Activated T-cell treated with anti-CD3 and anti-CD28 coated beads for 1 hour (primary cell): ENCODE measurements at places on chromosomes 4 and X.

- DNase-seq: no peak
Observed at GRCh38 chr4:71860643-71861042, 76.8 kb upstream of the GC start.

DNA sequence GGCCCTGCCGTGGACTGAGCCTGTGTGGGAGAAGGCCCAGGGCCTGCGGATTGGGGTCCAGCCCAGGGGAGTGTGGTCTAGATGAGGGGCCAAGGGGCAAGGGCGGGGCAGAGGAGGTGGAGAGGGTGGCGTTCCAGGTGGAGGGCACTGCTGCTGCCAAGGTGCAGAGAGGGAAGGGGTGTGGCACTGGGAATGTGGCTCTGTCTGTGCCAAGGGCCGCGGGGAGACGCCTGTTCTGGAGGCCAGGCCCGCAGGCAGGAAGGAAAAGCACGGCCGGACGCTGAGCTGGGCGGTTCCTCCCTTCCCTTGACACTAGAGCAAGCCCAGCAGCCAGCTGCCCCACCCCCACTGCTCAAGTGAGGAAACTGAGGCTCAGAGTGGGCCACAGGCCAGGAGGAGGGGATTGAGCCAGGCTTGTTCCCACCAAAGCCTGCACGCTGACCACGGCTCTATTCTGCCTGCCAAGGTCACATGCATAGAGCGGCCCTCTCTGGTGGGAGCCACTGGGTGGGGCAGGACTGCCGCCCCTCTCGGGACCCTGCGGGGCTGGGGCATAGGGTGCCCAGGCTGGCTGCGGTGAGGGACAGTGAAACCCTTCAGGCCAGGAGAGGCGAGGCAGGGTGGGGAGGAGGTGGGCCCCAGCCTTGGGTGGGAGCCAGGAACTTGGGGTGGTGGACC lies 13.0 kb downstream of the SH3BP2 start:
- no peak for DNase-seq

GRCh38 chr4:40193016-40193571 lies 3.7 kb upstream of the RHOH start:
- no peak for DNase-seq

- DNase-seq: no peak
Observed at GRCh38 chrX:8432396-8432795, 32.2 kb upstream of the VCX3B start.

GRCh38 chrX:150610446-150610845 lies 42.0 kb downstream of the MTM1 start:
- no peak for DNase-seq

DNA sequence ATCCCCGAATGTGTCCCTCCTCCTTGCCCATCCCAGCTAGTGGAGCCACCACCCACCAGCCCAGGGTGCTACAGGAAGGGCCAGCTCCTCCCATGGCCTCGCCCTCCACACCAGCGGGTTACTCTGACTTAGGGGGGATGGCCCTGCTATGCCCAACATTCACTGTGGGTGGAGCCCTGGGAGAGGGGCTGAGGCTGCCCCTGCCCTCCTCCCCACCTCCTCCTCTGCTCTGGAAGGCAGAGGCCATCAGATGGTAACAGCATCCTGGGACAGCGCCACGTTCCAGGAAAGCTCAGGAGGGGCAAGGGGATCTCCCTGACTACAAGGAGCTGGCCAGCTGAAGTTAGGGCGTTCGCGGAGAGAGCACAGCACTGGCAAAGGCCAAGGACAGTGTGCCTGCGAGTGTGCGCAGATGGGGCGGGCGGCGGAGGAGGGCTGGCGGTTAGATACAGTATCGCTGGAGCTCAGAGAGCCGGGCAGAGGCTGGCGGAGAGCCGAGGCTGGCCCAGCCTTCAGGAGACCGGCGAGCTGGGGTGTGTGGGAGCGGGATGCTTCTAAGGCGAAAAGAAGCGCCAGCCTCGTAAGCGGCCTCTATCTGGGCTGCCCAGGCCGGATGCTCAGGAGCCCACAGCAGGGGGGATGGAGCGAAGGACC lies 1.5 kb downstream of the JAKMIP1 start:
- DNase-seq: no peak

GRCh38 chrX:87105131-87105530 lies 412.5 kb upstream of the KLHL4 start:
- DNase-seq: no peak

GRCh38 chr4:77493120-77493752 lies 112.4 kb upstream of the CXCL13 start:
- DNase-seq: no peak

DNA sequence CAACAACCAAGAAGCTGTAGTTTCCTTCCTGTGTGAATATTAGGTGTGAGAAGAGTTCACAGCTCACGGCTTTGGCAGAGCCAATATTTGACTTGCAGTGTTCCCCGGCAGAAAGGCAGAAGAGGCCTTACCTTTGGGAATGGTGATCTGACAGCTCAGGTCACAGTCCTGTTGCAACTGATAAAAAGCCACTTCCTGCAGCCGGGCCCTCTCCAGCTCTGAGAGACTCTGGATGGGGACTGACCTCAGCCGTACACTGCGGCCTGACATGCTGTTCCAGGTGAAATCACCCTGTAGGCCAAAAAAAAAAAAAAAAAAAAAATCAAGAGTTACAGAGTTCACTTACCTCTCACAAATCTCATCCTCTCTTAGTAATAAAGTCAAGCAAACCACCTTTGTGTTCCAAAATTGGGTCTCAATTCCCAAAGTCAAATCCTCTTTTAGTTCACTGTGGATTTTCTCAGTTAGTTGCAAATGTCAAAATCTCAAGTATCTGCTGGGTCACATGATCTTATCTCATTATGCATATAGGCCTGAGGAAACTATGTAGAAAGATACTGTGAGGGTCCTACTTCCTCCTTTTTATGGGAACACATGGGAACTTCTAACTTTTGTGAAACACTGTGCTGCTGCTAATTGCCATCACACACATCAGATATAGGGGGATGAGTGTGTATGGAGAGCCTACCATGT lies 38.6 kb upstream of the AMELX start:
- no peak for DNase-seq

DNA sequence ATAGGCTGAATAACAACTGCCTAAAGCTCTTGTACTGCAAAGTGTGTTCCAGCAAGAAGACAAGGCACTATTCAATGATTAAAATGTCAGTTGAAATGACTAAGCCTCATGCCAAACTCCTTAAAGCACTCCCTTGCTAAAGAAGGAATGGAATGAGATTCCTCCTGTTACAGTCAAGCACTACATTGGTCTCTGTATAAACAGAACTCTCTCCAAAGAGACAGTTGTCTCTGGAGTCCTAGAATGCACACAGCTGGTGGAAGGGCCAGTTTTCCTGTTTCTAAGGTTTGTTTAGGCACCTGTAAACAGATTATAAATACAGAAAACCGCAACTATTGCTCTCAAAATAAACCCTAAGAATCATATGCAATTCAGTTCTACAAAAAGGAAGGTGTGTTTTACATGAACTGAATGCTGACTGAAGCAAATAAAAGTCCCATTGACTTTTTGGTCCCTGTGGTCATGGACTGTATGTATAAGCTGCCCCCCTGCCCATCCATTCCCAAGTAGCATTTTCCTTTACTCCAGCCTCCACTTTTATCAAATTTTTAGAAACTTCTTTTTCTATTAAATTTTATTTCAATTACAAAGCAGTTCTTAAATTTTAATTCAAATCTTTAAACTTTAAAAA lies 47.0 kb downstream of the FAT1 start:
- no peak for DNase-seq

GRCh38 chrX:24498975-24499374 lies 33.9 kb downstream of the PDK3 start:
- no peak for DNase-seq

GRCh38 chr4:11628093-11628725 lies 199.5 kb upstream of the HS3ST1 start:
- DNase-seq: no peak

DNA sequence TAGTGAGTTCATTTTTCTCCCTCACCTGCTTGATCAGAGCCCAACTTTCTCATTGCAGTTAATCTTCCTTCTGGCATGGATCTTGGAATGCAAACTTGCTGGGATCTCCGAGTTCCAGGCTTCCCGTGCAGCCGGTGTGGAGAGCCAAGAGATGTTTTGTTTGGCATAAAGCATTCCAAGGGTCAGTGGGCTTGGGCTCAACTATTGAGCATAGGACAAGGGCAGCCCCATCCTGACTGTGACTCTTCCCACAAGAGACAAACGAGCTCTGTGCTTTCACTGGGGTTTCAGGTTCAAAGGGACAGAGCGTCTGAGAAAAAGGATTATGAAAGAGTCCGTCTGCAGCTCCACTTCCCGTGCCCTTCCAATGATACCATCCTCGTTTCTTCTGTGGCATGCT lies 10.5 kb downstream of the TLR7 start:
- DNase-seq: no peak

DNA sequence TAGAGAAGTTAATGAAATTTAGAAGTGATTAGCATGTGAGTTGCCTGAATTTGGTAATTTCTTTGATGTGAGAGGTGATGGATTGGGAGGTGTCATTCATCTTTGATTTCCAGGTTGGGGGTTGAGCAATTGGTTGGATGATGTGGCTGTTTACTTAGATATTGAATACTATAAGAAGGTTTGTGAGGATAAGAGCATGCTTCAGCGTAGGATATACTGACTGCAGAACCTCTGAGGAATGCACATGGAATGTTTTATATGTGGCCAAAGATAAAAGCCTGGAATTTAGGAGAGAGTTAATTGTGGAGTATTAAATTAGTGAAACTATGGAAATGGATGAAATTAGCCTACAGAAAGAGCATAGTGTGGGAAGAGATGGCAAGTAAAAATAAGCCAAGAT lies 165.4 kb upstream of the MAD2L1 start:
- DNase-seq: no peak

DNA sequence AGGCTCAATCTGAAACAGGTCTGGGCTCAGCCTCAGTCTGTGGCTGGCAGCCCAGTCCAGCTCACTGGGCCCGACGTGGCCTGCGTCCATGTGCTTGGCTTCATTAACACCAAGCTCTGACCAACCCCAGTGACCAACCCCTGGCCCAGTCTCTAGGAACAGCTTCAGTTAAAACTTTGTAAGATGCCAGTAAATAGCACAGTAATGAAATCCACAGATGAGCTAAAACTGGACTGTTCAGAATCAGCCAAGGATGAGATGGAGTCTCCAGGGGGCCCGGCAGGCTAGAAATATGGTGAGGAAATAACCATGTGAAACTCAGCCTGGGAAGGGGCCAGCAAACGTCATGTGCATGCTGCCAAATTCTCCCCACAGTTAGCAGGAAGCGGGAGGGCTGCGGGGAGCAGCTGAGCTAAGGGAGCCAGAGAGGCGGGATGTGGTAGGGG lies 37.1 kb upstream of the XPNPEP2 start:
- DNase-seq: no peak

- no peak for DNase-seq
Observed at GRCh38 chrX:88838392-88838791, 91.4 kb downstream of the CPXCR1 start.

- DNase-seq: no peak
Observed at GRCh38 chr4:118889312-118889691, 648 bp downstream of the SYNPO2 start.

DNA sequence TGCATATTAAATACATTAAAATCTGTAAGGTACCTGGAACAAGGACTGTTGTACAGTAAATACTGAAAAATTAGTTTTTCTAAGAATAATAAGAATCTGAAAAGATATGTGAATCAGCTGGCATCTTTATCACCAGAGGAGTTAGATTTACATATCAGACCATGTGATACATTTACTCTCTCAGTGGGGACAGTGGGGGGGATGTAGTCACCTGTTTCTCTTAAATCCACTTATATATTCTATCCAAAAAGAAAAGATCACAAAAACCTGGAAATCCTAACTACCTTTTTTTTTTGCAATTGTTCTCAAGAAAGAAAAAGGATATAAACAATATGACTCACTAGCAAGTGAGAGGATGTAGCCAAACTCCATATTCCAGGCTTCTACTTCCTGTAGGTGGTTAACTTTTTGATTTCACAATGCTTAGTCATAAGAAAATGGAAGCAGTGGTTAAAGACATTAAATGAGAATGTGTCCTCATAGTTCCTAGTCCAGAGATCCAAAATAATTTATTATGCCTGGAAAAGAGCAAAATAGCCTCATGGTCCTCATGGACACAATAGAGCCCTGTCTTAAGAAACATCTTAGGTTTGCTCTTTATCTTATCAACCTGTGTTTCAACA lies 22.5 kb upstream of the MYOZ2 start:
- no peak for DNase-seq

- DNase-seq: no peak
Observed at GRCh38 chr4:41646862-41647261, 101.7 kb downstream of the PHOX2B start.

DNA sequence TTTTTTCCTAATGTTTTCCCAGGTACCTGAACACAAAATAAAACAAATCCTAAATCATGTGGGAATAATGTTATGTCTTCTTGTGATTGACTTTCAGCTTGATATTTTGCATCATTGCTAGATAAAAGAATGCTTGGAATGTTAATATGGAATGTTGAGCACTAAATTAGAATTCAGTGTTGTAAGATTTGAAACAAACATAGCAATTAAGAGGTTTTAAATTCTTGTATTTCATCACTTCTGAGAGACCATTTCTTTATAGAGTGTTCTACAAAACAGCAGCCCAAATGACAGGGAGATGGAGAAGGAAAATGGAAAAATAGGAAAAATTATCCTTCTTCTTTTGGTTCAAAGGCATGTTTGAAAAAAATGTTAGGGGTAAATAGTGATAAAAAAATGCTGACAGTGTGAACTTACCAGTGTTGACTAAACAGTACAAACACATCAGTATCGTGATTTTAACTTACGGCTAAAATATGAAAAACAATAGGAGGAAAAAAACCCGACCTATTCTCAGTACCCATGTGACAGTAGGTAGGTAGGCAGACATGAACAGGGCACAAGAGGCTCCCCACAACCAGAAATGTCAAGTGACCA lies 102.6 kb upstream of the PDE5A start:
- DNase-seq: no peak

DNA sequence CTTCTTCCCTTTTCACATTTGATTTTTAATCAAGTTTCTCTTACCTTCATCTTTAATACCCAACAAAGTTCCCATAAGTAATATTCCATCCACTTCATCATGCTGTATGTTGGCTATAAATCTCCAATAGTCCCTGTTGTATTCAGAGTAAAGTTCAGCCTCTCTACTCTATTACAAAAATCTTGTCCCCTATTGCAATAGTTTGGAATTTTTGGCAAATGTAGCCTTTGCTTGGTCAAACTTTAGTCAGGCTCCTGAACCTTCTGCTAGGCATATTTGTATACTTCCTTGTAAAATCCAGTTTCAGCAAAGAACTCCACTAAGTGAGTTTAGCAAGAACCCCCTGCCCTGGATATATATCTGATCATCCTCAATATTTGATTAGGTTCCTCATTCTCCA lies 54.0 kb upstream of the PACRGL start:
- no peak for DNase-seq

DNA sequence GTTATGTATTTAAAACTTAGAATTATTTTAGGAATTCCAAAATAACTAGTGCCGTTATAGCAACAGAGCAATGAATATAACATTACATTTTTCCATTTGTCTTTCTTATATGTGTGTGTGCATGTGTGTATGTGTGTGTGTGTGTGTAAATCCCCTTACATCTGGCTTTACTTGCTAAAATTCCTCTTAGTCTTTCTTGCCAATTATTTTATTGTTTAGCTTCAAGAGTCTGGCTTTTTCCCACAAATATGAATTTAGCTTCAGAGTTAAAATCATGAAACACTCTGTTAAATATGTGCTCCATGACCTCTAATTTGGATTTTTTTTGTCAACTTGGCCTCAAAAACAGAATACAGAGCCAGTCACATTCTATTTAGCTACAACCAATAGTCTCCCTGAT lies 18.9 kb downstream of the FGF13 start:
- no peak for DNase-seq

- no peak for DNase-seq
Observed at GRCh38 chrX:21656587-21657317, 1.4 kb downstream of the KLHL34 start.
